Head of caudate nucleus (tissue), 42 donors: ENCODE measurements at places on chromosomes 3 and 15.
A peak's percentile ranks its signal among the peaks of the same experiment; 100 is the strongest.

GRCh38 chr15:41502795-41503668, 9.4 kb downstream of the ITPKA start:
- DNase-seq = no peak

GRCh38 chr3:45724911-45725310, 35.7 kb downstream of the SACM1L start:
- DNase-seq = no peak

- DNase-seq = no peak
Observed at GRCh38 chr3:33441225-33441976, 1.2 kb upstream of the UBP1 start.

DNA sequence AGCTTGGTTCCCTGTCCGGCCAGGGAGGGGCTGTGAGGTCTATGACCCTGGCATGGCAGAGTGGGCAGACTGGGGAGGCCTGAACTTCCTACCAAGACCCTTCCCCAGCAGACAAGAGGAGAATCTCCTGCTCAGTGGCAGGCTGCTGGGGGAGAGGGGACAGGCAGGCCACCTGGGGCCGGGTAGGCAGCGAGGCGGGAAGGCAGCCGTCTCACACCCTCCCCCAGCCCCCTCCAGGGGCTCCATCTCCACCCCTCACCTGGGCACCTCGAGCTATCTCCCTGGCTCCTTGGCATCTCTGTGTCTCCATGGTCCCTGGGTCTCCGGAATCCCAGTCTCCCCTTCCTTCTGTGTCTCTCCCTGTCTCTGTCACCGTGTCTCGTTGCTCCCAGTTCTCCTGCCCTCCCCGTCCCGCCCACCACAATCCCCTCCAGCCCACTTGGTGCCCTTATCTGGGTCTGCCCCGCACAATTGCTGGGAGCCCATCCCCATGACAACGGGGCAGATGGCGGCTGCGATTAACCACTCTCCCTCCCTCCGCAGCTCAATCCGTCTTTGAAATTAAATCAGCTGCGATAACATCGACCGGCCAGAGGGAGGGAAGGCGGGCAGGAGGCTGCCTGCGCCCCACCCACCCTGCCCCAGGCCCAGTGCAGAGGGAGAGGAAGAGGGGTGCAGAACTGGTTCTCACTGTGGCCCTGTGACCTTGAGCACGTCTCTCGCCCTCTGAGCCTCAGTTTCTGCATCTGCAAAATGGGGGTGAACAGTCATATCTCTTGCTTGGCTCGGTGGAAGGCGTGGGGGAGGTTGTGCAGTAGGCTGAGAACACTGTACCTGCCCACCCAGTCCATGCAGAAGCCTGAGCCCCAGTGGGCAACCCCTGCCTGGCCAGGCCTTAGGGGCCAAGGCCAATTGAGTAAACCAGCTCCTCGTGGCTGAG, 9.6 kb downstream of the DNAJB8 start:
- DNase-seq = no peak

GRCh38 chr3:30890907-30891306, 3.6 kb downstream of the GADL1 start:
- no peak for DNase-seq

GRCh38 chr3:138195481-138195880, 8.4 kb downstream of the ARMC8 start:
- DNase-seq = no peak

- no peak for DNase-seq
Observed at GRCh38 chr3:78154521-78155186, 1114.8 kb downstream of the ROBO2 start.

- DNase-seq = no peak
Observed at GRCh38 chr3:18189282-18190050, 235.7 kb downstream of the SATB1 start.

DNA sequence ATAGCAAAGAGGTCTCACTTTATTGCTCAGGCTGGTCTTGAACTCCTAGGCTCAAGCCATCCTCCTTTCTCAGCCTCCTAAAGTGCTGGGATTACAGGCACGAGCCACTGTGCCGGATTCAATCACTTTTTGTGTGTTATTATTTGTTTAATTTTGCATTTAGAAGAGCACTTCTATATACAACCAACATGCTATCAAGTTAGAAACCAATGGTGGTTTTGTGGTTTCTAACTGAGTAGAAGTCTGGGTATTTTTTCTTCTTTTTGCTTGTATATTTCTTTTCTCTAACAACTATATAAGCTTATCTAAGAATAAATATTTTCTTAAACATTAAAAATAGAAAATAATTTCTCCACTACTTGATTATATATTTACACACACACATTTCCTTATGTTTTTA, 86.7 kb downstream of the PEAK1 start:
- DNase-seq = no peak

DNA sequence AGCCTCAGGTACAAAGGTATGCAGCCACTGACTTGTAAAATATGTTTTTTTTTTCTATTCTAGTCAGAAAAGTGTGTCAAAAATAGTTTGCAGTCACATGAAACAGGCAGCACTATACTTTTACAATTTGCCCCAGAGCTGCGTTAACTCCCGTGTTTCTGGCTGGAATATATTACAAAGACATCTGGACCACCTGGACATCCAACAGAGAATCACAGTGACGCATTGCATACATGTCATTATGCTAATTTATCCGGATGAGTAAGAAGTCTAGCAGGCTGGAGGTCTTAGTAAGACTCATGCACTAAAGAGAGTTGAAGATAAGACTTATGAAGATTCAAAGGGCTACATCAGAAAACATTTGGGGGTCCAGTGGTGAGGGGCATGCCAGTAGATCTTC, 39.2 kb upstream of the STRIT1 start:
- DNase-seq = no peak

- DNase-seq = no peak
Observed at GRCh38 chr3:72192572-72192971, 407.6 kb upstream of the PROK2 start.

GRCh38 chr3:7739754-7740153, 761.9 kb upstream of the LMCD1 start:
- no peak for DNase-seq

GRCh38 chr3:122349171-122349570, 24.1 kb downstream of the CSTA start:
- no peak for DNase-seq

GRCh38 chr15:37880009-37880834, 54.2 kb upstream of the TMCO5A start:
- peak; percentile 39 for DNase-seq

- no peak for DNase-seq
Observed at GRCh38 chr15:84731774-84732173, 15.8 kb upstream of the SEC11A start.

DNA sequence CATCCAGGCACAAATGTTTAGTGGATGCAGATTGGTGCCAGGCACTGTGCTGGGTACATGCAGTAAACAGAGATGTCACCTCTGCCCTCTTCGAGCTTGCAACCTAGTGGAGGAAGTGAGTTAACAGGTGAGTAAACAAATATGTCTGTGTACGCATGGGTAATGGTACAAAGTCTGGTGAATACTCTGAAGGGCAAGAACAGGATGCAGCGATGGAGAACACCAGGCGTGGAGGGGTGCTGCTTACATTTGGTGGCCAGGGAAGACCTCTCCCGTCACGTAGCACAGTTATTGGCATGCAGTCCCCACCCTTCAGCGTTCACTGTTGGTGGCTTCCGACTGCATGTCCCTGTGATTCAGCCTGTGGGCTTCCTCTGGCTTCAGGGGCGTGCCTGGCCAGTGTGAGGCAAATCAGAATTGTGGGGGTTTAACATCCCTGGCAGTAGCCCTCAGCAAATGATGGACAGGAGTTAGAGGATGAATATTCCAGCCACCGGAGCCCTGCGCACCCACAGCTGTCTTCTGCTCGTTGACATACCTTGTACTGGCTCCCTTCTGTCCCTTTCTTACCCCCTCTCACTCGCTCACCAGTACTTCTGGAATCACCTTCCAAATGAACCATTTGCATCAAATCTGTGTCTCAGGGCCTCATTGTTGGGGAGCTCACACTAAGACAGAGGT, 9.1 kb upstream of the HDAC11 start:
- no peak for DNase-seq

DNA sequence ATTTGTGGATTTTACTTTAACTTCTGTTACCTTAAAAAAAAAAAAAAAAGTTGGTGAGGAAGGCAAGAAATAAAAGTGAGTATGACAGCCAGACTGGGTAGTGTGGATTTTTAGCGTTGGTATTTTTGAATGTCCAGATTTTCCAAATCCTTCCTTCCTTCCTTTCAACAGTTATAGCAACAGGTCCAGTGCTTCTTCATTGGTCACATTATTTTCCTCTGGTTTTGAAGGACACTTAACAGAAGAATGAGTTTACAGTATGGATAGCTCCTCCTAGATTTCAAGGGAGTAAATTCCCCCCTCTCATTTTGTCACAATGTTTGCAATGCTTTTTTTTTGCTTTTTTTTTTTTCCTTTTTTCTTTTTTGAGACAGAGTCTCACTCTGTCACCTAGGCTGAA, 6.4 kb downstream of the MAPKBP1 start:
- DNase-seq = no peak

DNA sequence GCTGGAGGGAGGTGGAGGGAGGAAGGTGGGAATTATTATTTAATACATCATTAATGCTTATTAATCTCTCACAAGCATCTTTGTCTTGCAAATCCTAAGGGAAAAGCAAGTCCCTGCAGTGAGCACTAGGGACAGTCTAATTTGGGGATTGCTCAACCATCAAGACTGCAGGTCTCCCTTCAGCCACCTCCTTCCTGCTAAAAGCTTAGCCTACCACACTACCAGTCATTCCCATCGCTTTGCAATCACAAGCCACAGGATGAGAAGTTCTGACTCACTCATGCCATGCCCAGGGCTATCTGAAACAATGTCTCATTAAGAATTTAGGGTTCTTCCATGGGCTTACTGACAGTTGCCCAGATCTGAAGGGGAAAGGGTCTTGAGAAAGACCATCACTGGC, 51.0 kb upstream of the EIF1B start:
- DNase-seq = no peak

DNA sequence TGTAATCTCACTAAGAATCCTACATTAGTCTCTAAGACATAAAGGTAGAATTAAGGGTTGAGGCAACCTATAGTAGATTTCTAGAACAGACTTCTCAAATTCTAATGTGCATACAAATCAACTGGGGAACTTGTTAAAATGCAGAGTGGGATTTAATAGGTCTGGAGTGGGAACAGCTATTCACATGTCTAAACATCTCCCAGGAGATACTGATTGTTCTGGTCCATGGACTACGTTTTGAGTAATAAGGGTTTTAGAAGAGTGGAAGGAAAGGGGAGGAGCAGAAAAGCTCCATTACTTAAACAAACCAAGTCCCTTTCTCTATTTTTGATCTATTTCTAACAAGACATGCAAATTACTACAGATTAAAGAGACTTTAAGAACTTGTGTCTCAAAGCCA, 524.8 kb downstream of the TUSC7 start:
- DNase-seq = no peak

- DNase-seq = no peak
Observed at GRCh38 chr15:74265046-74265639, 29.0 kb downstream of the CCDC33 start.

- no peak for DNase-seq
Observed at GRCh38 chr3:186946756-186947375, 16.5 kb downstream of the ST6GAL1 start.
